ENCODE measurements at places on chromosomes 6 and 20. TPM values are rescaled to one million over a fixed set of nuclear protein-coding genes. Genes with fewer than 3 reads are reported as not detected.

Gene GPR63
- 0.11 TPM for total RNA-seq

Gene CD24
- total RNA-seq = 1.4 TPM

Gene UBE3D
- 7.1 TPM for total RNA-seq

Gene OPRM1
- not detected for total RNA-seq

Gene IMPG1
- total RNA-seq = not detected

Gene NNAT
- not detected for total RNA-seq

Gene MYLK4
- total RNA-seq = 0.51 TPM

Gene PSORS1C1
- 0.22 TPM for total RNA-seq

Gene VNN1
- not detected for total RNA-seq

Gene EGFL8
- total RNA-seq = 6.2 TPM

Gene HLA-DQB1
- total RNA-seq = not detected

Gene CLPSL2
- total RNA-seq = not detected

Gene SCAF8
- 22.3 TPM for total RNA-seq

Gene C6orf118
- total RNA-seq = not detected

Gene PRSS35
- not detected for total RNA-seq

Gene PLN
- not detected for total RNA-seq

Gene CENPW
- total RNA-seq = 7.3 TPM

Gene NEURL2
- 8.3 TPM for total RNA-seq

Gene PRICKLE4
- not detected for total RNA-seq

Gene COL10A1
- total RNA-seq = 0.63 TPM

Gene MAP7
- 1.9 TPM for total RNA-seq

Gene CAP2
- 4.8 TPM for total RNA-seq
